ENCODE measurements at places on chromosomes 1 and 21.
A peak's percentile ranks its signal among the peaks of the same experiment; 100 is the strongest.

- peak; percentile 42 for DNase-seq
Observed at GRCh38 chr21:42313501-42313969, 1.7 kb downstream of the TFF3 start.

GRCh38 chr1:37453647-37454046, 20.7 kb upstream of the ZC3H12A start:
- DNase-seq = no peak

- no peak for DNase-seq
Observed at GRCh38 chr1:160542303-160542945, 19.4 kb upstream of the SLAMF6 start.

DNA sequence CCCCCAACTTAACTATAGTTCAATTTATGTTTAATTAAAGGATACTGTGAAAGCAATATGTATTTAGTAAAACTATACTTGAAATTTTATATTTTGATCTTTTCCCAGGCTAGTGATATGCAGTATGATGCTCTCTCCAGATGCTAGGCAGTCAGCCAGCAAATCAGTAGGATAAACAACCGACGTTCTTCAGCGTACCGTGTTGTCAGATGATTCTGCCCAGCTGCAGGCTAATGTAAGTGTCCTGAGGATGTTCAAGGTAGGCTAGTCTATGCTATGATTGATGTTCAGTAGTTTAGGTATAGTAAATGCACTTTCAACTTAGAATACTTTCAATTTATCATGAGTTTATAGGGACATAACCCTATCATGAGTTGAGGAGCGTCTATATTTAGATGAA, 762.6 kb downstream of the MRPL39 start:
- DNase-seq = no peak

- no peak for DNase-seq
Observed at GRCh38 chr1:229086091-229086490, 184.8 kb upstream of the RAB4A start.

DNA sequence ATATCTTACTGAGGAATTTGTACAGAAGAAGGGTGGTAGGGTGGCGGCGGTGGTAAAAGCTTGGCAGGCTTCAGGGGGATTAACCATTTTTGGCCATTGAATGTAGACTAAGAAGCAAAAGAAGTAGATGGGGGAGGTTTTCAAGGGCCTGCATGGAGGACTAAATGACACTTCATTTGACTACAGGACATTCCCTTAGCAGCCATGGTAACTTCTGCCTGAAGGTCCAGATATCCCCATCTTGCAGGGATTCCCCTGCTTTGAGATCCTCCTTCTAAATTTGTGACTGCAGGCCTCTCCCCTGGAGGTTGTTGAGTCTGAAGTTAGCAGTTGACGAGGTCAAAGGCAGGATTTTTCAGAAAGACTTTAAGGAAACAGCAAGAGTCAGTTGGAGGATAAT, 4.8 kb downstream of the VASH2 start:
- no peak for DNase-seq

- DNase-seq = no peak
Observed at GRCh38 chr1:158978730-158979129, 31.0 kb upstream of the IFI16 start.

- no peak for DNase-seq
Observed at GRCh38 chr21:45963232-45963570, 18.4 kb upstream of the COL6A1 start.

DNA sequence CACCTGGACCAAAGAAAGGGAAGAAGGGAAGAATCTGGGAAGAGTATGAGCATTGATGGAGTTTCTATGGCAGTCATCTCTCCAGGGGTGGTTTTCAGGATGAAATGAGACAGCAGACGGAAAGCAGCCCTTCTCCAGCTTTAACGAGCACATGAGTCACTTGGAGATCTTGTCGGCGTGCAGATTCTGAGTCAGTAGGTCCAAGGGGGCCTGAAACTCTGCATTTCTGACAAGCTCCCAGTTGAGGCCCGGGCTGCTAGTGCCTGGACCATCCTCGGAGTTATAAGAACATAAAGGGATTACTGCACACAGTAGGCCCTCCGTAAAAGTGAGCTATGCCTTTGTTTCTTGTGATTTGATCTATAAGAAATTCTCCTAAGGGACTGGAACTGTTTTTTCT, 17.6 kb downstream of the HSPG2 start:
- peak; percentile 77 for DNase-seq

GRCh38 chr1:89081005-89081404, 16.0 kb upstream of the GBP1 start:
- no peak for DNase-seq

- DNase-seq = peak; percentile 71
Observed at GRCh38 chr21:35559829-35560225, 500.5 kb downstream of the SETD4 start.

DNA sequence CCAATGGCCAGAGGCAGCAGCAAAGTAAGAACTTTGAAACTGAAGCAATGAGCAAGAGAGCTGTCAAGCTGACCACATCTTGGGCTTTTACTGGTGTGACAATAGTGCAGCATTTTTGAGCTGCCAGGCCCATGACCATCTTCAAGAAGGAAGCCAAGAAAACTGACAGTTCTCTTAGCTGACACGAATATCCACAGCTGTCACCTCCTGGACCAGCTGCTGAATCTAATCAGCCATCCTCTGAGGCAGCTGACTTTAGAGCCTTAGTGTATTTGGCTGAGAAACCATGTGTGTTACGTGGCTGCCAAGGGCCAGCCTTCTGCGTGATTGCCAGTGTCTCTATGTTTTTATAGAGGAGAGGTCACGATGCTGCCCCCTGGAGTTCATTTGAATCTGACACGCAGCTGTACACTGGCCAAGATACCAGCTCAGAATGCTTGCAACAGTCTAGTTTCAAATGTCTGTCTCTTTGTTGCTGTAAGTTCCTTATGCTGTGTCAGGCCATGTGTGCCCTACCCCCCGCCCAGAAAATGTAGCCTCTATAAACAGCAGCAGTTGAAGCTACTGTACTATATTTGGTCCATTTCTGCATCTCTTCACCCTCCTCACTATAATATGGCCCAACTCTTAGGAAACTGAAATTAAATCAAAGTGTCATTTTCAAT, 39.7 kb downstream of the PALMD start:
- peak; percentile 82 for DNase-seq

- DNase-seq = no peak
Observed at GRCh38 chr1:228865627-228866330, 130.5 kb downstream of the RHOU start.

GRCh38 chr1:28104866-28105467, 16.6 kb upstream of the EYA3 start:
- peak; percentile 60 for DNase-seq

- peak; percentile 90 for DNase-seq
Observed at GRCh38 chr1:165854101-165854845, 26.9 kb downstream of the UCK2 start.

Measured in astrocyte of the spinal cord (primary cell).